ENCODE measurements at places on chromosomes 13 and 19.

DNA sequence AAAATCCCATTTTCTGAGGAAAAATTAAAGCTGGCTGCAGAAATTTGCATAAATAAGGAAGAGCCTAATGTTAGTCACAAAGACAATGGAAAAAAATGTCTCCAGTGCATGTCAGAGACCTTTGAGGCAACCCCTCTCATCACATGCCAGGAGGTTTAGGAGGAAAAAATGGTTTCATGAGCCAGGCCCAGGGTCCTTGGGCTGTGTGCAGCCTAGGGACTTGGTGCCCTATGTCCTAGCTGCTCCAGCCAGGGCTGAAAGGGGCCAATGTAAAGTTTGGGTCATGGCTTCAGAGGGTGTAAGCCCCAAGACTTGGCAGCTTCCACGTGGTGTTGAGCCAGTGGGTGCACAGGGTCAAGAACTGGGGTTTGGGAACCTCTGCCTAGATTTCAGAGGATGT, 1252.6 kb downstream of the PCDH9 start:
- no peak for DNase-seq

DNA sequence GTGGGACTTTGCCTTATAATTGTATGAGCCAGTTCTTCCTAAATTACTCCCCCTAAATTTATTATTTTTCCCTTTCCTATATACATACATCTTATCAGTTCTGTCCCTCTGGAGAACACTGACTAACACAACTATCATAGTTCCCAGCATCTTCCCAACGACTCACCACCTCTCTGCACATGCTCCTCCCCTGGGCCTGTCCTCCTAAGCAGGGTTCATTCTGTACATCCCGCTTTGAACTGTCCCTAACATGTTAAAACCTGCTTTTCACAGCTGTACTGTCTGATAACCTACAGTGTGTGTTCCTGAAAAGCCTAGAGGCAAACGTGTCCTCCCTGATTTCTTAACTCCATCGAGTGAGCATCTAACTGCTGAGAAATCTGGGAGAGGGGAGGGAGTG, 141.7 kb downstream of the EFNB2 start:
- DNase-seq, result no peak

- DNase-seq, result no peak
Observed at GRCh38 chr13:33353646-33354045, 68.1 kb upstream of the STARD13 start.

GRCh38 chr13:42894765-42895243, 97.2 kb downstream of the EPSTI1 start:
- DNase-seq, result peak; percentile 2

GRCh38 chr13:44362394-44363040, 11.1 kb upstream of the SERP2 start:
- DNase-seq, result no peak

DNA sequence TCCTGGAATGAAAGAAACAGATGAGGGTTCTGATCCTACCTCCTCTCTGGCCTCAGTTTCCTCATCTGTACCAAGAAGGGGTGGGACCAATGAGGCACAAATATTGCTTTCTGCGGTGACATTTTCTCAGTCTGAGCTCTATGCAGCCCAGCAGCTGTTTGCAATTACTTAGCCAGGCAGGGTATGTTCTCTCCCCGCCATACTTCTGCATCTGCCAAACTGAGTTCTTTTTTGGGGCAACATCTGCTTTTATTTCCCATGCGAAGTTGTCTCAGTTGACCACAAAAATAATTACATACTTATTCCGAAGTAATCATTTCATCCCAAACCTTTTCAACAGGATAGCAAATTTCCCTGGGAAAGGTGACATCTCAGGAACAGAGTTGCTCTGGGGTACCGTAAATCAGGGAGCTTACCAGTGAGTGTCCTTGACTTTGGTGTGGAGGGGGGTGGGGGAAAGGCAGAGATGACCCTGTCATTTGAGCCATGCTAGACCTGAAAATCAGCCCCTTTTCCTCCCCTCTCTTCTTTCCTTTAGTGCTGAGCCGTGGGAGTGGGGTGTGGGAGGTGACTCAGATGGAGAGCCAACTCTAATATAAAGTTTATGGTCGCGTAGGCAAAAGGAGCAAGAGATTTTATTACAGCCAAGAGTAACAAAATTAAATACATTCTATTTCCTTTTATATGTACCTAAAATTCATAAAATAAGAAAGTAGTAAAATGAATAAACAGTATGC, 165.7 kb upstream of the KL start:
- no peak for DNase-seq

Data from substantia nigra (tissue), 51 donors.